ENCODE measurements at places on chromosomes 4 and X.
A peak's percentile ranks its signal among the peaks of the same experiment; 100 is the strongest.

GRCh38 chrX:11768039-11768438, 10.0 kb downstream of the MSL3 start:
- DNase-seq = no peak

- no peak for DNase-seq
These were observed 92.0 kb downstream of the PDGFRA start for GRCh38 chr4:54320826-54321685.

DNA sequence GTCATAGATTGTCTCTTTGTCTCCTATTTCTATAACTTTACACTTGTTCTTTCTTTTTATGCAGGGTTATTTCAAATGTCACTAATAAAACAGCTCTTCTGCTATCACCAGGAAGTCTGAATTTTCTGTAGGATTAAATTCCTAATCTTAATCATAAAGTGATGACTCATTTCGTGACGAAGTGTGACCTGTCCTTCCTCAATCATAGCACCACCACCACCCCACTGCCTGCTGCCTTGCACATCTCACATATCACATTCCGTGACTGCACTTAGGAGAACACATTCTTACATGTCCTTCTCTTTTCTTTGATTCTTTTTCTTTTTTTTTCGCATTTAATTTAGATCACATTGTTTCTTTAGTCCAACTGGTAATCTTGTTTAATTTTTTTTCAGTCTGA, 57.7 kb upstream of the UGT2B7 start:
- DNase-seq = no peak

DNA sequence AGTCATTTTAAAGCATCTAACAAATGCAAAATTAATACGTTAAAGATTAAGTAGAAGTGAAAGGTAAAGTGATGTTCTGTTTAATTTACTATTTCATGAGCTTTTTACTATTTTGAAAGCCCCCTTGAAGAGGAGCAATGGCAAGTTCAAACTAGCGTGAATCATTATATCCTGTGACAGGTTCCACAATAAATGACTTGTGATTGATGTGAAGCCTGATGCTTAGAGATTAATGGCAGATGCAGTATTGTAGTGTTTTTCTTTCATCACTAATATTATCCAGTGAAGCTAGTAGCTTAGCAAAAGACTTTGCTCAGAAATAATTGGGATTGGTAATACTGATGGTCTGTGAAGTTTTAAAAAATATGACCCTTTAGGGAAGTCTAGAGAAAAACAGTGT, 57.3 kb downstream of the STOX2 start:
- no peak for DNase-seq

DNA sequence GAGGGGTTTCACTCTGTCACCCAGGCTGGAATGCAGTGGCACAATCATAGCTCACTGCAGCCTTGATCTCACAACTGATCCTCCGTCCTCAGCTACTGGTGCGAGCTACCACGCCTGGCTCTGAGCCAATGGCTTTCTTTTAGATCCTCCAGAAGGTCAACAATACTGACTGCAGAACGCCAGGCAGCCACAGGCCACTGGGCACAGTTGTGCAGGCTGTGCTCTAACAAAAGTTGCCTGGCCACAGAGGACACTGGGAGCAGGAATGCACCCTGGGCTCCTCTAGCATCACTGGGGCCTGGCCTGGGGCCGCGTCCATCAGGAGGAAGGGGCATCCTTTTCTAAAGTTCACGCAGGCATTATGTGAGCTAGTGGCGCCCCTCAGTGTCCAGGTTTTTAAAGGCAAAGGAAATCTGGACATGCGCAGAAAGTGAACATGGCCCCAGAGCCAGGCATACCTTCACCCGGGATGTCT, 14.9 kb upstream of the PORCN start:
- DNase-seq = no peak

DNA sequence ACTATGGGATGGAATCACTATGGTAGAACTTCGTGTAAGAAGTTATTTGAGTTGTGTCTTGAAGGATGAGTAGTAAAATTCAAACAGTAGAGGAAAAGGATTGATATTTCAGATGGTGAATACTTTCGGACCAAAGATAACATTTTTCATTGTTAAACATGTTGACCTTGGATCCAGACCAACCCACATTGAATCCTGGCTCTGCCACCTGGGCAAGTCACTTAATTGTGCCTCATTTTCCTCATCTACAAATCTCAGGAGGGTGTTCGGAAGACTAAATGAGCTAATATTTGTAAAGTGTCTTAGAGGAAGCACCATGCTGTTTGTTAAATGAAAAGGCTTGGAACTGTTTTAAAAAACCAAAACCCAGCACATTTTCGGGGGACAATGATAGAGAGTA, 1.4 kb upstream of the AIFM1 start:
- DNase-seq = no peak

DNA sequence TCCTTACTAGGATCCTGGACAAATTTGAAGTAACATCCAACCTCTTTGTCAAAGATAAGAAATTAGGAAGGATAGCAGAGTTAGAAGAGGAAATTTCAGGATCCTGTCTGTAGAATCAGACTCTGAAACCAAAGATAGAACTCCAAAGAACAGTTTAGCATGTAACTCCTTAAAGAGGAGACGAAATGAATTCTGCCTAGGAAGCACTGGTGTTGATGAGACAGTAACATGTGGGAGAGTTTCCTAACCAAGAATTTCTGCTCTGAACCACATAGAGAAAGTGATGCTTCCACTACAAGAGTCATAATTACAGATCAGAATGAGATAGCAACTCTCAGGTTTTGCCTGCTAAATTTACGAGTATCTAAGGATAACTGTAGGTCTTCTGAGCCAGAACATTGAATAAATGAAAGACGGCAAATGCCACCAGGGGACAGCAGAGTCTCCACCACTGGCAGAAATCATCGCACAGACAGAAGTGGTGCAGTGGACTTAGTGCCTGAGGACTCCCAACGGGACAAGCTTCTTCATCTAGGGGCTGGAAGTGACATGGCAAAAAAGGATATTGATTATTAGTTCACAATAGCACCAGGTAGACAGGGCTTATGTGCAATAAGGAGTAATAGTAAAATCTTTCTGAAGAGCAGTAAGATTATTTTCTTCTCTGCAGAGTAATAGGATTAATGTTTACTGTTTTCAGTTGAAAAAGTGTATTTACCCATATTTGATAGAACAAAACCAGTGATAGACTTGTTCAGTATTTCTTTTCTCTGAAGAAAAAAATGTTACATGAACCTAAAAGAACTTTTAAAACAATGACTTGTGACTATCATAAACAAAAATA, 6.7 kb upstream of the PPID start:
- no peak for DNase-seq

DNA sequence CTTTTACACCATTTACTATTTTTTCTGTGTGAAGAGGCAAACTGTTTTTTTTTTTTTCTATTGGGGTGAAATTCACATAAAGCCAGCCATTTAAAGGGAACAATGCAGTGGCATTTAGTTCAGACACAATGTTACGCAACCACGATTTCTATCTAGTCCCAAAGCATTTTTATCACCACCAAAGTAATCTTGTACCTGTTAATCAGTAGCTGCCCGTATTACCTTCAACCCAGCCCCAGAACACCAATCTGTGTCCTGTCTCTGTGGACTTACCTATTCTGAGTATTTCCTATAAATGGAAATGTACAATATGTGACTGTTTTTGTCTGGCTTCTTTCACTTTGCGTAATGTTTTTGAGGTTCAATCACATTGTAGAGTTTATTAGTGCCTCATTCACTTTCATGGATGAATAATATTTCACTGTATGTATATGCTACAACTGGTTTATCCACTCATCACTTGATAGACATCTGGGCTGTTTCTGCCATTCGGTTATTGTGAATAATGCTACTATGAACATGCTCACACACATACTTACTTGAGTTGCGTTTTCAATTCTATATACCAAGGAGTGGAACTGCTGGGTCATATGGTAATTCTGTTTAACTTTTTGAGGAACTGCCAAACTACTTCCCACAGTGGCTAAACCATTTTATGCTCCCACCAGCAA, 116.2 kb downstream of the CDS1 start:
- no peak for DNase-seq

DNA sequence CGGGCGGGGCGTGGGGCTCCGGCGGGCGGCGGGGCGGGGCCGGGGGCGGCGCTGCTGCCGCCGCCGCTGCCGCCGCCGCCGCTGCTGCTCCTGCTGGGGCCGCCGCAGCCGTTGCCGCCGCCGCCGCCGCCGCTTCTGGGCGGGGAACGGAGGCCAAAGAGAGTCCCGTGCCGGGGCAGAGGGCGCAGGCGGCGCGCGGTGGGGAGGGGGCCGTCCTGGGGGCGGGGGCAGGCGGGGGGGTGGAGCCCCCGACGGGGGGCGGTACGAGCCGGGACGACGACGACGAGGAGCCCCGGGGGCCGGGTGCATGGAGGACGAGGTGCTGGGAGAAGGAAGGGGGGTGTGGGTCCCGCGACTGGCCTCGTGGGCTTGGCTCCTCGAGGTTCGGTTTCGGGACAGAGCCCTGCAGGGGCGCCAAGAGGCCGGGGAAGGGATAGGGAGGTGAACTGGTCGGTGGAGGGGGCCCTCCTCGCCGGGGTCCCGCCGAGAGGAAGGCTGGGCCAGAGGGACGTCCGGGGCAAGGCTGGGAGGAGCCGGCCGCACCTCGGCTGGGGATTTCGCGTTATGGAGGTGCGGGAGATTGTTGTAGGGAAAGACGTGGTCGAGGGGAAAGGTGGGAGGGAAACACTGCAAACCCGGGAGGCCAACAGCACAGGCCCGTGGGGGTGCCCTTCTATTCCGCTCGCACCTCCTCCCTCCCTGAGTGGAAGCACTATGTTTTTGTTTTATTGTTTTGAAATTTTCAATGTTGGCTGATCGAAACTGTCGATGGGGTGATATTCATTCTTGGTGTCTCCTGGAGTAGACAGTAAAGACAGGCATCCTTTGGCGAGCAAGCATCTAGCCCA, 1.9 kb downstream of the BCORL1 start:
- no peak for DNase-seq

GRCh38 chrX:20317873-20318272, 51.2 kb upstream of the RPS6KA3 start:
- no peak for DNase-seq

- no peak for DNase-seq
These were observed 189.9 kb downstream of the TBCK start for GRCh38 chr4:106126062-106126461.

GRCh38 chr4:76203541-76203940, 10.1 kb downstream of the SCARB2 start:
- no peak for DNase-seq

GRCh38 chr4:153151535-153152455, 52.4 kb upstream of the TRIM2 start:
- DNase-seq = peak; percentile 64

- DNase-seq = no peak
These were observed 16.2 kb downstream of the RASSF6 start for GRCh38 chr4:73603854-73604584.

- DNase-seq = no peak
These were observed 16.7 kb downstream of the CLRN2 start for GRCh38 chr4:17531538-17532285.

- no peak for DNase-seq
These were observed 576.4 kb upstream of the SLIT2 start for GRCh38 chr4:19675172-19675811.

DNA sequence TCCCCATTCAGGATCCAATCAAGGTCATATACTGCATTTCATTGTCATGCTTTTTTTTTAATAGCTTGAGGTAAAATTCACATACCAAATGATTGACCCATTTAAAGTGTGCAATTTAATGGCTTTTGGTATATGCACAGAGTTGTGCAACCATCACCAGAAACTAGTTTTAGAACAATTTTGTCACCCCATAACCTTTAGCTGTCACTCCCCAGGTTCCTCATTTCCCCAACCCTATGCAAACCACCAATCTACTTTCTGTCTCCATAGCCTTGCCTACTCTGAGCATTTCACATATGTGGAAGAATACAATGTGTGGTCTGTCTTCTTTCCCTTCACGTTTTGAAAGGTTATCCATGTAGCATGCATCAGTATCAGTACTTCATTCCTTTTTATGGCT, 1.4 kb upstream of the SMAD1 start:
- DNase-seq = no peak

- no peak for DNase-seq
These were observed 28.4 kb upstream of the COX7B2 start for GRCh38 chr4:46937493-46937892.

DNA sequence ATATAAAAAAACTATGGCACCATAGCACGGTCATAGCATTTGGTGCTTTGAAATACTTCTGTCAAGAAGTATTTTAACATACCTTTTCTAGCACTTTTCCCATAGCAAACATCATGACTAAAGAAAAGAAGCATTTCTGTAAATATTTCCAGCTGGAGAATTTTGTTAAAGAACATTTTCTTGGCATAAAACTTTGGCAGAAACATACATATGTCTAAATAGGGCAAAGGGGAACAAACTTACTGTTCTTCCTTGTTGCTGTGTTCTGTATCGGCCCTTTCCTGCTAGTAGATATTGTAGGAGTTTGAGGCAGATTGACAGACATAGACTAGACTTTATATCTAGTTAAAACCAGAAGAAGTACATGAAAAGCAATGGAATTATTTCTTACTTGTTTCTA, 2368.5 kb downstream of the PCDH7 start:
- DNase-seq = no peak

DNA sequence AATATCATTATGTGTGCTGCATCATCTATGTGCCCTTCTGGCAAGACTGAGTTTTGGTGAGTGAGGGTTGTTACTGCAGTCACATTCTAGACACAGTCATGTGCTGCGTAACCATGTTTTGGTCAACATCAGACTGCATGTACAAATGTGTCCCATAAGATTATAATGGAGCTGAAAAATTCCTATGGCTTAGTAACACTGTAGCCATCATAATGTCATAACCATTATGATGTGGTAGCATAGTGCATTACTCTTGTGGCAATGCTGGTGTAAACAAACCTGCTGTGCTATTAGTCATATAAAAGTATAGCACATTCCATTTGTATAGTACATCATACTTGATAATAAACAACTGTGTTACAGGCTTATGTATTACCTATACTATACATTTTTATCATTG, 198.1 kb upstream of the NUDT6 start:
- no peak for DNase-seq
